Transverse colon (tissue), 4 donors: ENCODE measurements at places on chromosomes 13 and 19. TPM values are rescaled to one million over a fixed set of nuclear protein-coding genes. Genes with fewer than 3 reads are reported as not detected.

Gene RASIP1
- total RNA-seq = 3.8 TPM

Gene RFPL4A
- total RNA-seq = not detected

Gene ZNF443
- total RNA-seq = 7.0 TPM

Gene ATP12A
- total RNA-seq = not detected

Gene ZNF284
- total RNA-seq = 2.5 TPM

Gene KLK3
- total RNA-seq = 6.0 TPM

Gene KLK12
- total RNA-seq = 0.41 TPM

Gene UTP14C
- 17.7 TPM for total RNA-seq

Gene C19orf85
- total RNA-seq = not detected

Gene PODNL1
- total RNA-seq = 3.1 TPM

Gene SIAH3
- total RNA-seq = not detected

Gene ANKLE1
- not detected for total RNA-seq

Gene TEX26
- not detected for total RNA-seq
